Inflammatory macrophage treated with lipopolysaccharide for 1 hour (primary cell): ENCODE measurements at places on chromosomes 5 and 9.

- peak; percentile 49 for DNase-seq
Measured at GRCh38 chr5:102755686-102756371, 724 bp downstream of the PAM start.

DNA sequence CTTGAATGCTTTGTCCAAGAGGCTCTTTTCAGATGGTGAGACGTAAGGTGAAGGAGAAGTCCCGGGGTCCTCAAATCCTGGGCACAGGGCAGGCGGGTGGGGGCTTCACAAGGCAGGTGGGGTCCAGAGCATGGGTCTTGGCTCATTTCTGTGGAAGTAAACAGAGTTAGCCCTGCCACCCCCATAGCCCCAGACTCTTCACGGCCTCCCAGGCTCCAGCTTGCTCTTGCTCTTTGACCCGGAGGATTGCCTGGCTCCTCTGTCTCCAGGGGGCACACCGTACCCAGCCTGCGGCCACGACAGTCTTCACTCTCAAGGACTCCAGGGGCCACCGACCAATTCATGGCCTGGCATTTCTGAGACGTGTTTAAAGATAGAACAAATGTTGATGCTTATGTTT is 28.8 kb upstream of the POMT1 start:
- no peak for DNase-seq

GRCh38 chr5:140296289-140296688 is 6.6 kb downstream of the PFDN1 start:
- DNase-seq: no peak

DNA sequence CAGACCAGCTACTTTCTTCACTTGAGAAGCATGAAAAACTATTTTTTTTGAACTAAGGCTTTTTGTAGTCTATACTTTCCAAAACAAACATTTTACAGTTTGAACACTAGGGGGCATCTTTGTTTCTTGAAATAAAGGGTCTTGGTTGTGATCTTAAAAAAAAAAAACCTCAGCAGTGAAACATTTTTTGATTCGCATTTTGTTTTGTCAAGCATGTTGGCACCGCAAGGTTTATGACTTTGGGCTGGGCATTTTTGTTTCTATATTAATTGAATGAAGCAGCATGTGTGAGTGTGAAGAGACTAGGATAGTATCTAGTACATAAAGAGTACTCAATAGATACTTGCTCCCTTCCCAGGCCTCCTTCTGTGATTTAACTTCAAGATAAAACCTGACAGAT is 31.6 kb upstream of the ACOT12 start:
- peak; percentile 33 for DNase-seq

DNA sequence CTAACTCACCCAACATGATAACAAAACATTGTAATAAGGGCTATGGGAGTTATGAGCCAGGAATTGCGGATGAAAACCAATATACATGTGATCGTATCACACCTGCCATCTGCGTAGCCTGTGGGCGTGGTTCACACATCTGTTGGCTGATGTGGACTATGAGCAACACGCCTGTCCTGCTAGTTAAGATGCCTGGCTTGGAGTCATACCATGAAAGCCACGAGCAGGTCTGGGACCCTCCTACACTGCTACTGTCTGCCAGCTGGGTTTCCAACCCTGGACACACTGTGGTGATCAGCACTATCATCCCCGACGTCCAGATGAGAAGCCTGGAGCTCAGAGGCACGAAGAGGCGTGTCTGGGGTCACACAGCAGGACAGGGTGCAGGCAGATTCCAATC is 40.2 kb downstream of the STK10 start:
- DNase-seq: no peak

DNA sequence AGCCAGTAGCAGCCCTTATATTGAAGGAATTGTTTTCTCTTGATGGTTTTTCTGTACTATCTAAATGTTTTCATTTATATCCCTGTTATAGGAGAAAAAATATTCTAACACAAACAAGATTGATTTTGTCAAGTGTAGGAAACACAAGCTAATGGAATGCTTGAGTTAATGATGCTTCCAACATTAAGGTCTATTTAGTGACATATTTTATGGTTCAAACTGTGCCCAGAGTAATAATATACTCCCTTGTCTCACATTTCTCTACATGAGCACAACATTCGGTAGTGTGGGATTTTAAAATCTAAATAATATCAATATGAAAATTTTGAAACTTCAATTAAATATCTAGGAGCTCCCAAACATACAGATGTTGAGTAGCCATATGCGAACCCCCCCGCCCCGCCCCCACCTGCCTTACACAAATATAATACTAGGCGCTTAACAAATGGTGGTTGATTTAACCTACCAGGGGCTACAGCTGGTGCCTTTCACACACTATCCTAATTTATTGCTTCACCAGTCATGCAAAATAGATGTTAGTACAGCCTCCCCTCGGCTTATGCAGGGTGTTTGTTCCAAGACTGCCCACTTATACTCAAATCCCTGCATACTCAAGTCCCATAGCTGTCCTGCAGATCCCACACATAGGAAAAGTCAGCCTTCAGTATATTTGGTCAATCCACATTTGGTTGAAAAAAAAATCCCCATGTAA is 124.1 kb upstream of the ACO1 start:
- no peak for DNase-seq

GRCh38 chr9:131995382-131995781 is 84.3 kb downstream of the MED27 start:
- DNase-seq: no peak

- no peak for DNase-seq
Measured at GRCh38 chr9:97293207-97293721, 14.2 kb upstream of the CCDC180 start.

DNA sequence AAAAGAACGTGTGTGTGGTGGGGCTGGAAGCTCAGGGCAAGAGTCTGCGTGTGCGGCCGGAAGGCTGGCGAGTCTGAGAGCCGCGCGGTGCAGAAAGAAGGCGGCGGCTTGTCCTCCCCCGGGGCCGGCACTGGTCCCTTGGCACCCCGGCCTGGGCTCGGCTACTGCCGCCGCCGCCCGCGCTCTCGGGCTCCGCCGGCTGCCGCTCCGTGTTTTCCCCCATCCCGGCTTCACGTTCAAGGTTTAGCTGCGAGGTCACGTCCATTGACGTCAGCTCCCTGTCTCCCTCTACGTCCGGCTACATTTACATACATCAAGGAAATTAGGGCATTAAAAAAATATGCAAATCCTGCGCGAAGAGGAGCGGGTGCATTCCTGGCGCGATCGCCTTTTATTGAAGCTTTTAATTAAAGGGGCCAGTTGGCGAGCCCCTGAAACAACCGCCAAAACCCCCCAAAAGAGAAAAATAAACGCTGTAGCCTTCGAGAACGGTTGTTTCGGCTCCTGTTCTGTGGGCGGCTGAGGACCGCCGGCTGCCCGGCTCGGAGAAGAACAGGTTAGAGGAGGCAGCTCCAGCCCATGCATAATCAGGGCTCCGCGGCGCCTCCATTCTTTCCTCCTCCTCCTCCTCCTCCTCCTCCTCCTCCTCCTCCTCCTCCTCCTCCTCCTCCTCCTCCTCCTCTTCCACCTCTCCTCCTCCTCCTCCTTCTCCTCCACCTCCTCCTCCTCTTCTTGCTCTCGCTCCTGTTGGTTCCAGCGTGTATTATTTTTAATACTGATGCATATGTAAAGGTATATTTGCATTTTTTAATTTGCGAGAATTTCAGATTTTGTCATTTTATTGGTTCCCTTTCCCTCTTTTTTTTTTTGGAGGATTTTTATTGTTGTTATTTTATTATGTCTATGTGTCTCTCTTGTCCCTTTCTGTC is 207.0 kb downstream of the MEF2C start:
- DNase-seq: no peak

- DNase-seq: no peak
Measured at GRCh38 chr5:56986626-56986947, 34.7 kb upstream of the MIER3 start.

- DNase-seq: no peak
Measured at GRCh38 chr9:98007251-98007928, 24.2 kb downstream of the ANP32B start.

GRCh38 chr5:117337064-117337749 is 762.6 kb upstream of the SEMA6A start:
- no peak for DNase-seq

DNA sequence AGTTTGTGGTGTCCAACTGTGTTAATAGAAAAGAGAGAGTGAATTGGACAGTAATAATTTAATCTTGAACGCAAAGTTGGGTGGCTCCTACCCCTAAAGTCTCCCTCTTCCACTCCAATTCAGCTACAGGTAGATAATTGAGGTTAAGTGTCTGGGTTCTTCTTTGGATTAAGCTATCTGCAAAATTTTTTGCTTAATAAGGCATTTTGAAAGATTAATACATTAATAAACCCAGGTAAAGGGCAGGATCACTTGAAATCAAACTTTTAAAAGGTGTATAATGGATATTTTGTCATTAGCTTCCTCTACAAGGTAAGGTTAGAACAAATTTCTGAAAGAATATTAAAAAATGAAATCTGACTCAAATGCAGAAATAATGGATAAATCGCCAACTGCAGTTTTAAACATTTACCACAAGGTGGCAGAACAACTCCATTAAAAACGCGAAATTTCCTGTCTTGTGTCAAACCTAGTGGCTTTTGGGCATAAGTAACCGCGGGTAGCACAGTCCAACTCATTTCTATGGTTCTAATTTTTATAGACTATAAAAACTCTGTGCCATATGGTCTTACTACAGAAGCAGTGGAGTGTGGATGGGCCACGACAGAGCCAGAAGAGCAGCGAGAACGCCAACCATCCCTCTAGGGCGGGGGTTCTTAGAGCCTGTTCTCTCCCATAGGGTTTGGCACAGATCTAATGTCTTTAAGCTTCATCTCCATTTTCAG is 276.5 kb downstream of the ARHGEF28 start:
- peak; percentile 81 for DNase-seq

GRCh38 chr5:1199649-1200494 is 1.5 kb upstream of the SLC6A19 start:
- DNase-seq: no peak

GRCh38 chr5:155532621-155533311 is 519.2 kb downstream of the KIF4B start:
- no peak for DNase-seq

GRCh38 chr5:107294211-107294550 is 376.6 kb downstream of the EFNA5 start:
- DNase-seq: peak; percentile 56

DNA sequence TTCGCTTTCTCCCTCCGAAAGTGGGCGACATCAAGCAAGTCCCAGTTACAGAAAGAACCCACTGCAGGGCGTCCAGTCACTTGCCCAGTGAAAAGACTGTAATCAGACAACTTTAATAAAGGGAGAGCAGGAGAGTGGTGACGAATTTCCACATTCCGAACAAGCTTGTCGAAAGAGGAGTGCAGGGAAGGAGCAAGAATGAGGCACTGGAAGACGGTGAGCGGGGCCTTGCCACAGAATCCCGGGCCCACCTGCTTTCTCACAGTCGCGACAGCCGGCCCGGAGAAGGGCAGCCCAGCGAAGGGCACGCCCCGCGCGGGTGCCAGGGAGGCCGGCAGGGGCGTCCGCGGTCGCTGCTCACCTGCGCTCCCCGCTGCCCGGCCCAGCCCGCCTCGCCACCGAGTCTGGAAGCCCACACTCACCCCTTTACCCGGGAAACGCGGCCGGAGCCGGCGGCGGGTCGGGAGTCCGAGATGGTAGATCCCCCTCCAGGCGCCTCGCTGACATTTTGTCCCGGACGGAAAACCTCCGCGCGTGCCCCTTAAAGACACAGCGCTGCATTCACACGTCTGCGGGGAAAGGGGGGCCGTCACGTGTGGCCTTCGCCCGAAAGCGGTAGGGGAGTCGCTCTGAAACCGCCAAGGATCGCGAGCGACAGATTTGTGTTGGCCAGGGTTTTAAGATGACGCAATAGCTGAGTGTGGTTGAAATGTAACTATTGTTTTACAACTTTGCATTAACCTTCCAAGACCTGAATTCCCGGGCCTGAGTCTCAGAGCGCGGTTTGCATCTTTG is at the start of gene ZBED3:
TSS of gene ZBED3 (minus strand) at position 597 of the 795 bp plus-strand sequence. CDS start 9,407 bp downstream, outside the sequence.
- DNase-seq: peak; percentile 38

DNA sequence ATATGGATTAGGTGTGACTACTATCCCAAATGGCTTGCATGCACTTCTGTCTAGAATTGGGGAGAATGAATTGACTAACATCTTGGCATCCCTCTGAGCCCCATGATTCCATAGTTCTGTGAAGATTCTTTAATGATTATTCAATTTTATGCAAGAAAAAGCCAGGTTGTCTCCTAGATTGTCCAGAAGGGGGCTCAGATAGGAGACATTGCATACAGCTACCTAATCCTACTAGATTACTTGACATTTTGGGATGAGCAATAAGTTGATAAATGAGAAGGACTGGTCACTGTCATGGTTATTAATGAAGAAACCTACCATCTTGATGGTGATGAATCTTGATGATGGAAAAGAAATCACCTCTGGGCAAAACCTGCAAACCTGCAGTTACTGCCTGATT is 117.0 kb downstream of the CARTPT start:
- no peak for DNase-seq

GRCh38 chr9:6351737-6352136 is 23.6 kb downstream of the TPD52L3 start:
- DNase-seq: no peak
